Posterior cingulate gyrus (tissue), 11 donors: ENCODE measurements at places on chromosomes 7 and 10.

- no peak for DNase-seq
Observed at GRCh38 chr10:108319434-108320222, 1155.1 kb upstream of the SORCS1 start.

GRCh38 chr10:131063311-131063710 is 248.2 kb downstream of the TCERG1L start:
- no peak for DNase-seq

DNA sequence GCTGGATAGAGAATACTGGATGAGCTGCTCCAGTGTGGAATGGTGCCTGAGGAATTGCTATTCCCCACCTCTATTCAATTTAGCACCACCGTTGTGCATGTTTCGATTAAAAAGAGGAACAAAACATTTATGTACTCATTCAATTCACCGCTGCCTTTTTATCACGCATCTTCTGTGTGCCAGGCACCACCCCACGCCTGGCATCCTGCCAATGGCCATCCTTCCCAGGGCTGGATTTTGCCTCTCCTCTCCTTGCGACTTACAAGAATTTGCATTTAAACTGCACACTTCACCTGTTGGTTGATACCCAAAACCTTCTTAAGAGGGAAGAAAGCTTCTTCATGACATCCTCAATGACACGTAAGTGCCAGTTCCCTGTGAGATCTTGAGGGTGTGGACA is 110.2 kb upstream of the DPP6 start:
- no peak for DNase-seq

DNA sequence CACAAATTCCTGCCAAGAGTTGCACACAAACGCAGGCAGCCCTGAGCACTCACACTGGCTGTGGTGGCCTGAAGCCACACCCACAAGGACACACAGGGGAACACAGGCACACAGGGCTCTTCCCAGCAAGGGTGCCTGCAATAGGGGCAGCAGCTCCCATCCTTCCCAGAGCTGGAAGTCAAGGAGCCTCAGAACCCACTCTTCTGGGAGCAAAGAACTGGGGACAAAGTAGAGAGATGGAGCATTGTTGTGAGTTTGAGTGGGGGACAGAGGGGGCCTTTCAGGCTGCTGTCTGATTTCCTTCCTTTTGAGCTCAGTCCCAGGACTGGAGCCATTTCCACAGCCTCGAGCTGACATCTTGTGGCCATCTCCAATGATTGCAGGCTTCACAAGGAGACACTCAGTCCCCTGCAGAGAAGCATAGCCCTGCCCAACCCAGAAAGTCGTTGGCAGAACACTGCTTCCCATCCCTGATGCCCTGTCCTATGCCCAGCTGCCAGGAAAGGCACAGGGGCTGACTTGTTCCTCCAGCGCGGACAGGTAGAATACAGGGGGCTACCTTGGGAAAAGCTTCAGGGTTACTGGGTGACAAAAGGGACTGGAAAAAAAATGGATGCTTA is 34.4 kb upstream of the SLF2 start:
- DNase-seq, result peak; percentile 92

- no peak for DNase-seq
Observed at GRCh38 chr7:157752832-157753291, 416.1 kb downstream of the DNAJB6 start.

GRCh38 chr10:62543571-62544355 is 169.6 kb downstream of the ZNF365 start:
- DNase-seq, result no peak

- DNase-seq, result no peak
Observed at GRCh38 chr10:44745920-44746319, 165.2 kb upstream of the TMEM72 start.

DNA sequence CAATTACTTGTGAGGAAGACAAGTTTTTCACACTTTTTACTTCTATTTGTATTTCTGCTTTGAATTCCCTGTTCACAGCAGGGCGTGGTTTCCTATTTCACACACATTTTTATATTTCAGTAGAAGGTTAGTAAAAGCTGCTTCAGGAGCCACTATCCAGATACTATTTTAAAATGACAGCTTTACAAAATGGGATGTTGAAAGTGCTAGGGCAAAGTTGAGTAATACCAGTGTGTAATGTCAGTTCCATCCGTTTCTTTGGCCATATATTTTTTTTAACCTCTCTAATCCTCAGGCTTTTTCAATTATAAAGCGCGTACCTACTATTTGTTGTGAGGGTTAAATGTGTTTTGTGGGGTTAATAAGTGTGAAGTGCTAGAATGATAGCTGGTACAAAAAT is 276.6 kb downstream of the GPR158 start:
- no peak for DNase-seq

DNA sequence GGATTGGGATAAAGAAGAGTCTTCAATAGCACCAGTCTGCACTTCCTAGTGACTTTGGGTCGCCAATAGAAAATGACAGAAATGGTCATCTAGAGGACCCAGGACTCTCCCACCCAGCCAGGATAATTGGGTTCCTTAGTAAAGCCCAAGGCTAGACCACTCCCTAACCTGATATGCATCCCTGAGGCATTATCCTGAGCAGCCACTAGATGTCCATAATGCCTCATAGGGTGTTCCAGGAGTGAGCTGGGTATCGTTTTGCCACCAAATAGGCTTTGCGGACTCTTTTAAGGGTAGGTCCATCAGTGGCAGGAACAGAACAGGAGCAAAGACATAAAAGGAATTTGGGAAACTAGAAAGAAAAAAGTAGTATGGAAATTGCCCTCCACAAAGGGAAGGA is 4.5 kb upstream of the LRRC4 start:
- no peak for DNase-seq

- DNase-seq, result no peak
Observed at GRCh38 chr7:74284781-74285259, 4.4 kb upstream of the CLIP2 start.

DNA sequence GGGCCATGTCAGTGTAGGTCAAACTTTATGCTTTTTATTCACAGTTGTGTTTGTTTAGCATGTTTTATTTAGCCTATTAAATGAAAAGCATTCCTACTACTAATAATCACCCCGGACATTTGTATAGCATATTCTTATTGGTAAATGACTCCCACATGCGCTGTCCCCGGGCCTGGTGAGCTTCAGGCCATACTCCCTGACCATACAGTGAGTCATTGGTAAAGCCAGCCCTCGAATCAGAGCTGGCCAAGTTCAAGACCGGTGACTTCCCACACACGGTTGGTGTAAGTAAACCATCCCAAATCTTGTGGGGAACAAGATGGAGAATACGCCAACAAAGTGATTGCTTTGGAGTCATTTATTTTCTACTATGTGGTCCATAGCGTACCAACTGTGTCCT is 238.7 kb upstream of the TCF7L2 start:
- DNase-seq, result no peak

DNA sequence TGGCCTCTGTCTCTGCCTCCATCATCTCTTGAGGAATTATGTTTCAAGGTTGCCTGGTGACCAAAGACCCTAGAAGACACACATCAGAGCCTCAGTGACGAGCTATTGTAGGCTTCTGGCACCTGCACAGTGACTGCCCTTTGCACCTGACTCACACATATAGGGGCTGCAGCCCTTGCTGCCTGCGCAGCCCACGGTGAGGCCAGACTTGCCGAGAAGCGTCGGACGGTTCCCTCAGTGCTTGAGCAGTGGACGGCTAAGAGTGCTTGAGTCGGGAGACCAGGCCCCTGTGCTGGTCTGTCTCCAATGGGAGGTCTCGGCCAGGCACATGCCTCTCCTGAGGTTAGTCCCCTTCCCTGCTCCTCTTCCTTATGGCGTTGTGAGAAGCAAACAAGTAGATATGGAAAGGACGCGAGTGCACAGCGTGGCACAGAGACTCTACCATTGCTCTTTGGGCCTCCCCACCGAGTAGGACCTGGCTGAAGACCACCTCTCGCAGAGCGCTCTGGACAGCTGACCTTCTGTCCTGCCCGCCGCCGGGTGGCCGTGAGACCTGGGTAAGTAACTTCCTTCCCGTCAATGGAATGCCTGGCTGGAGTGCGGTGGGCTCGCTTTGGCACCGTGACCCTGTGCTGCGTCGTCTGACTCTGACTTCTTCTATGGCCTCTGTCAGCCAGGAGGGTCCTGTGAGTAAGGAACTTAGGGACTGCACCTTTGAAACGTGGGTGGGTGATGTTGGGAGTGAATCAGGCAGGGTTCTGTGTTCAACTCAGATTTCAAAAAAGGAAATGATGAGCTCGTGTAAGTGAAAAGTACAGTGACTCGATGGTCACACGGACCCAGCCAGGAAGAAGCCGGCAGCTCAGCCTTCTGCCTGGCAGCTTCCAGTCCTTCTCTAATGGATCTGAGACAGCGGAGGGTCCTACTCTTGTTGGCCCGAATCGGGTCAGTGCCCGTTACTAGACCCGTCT is 33.7 kb downstream of the ZNF775 start:
- no peak for DNase-seq

DNA sequence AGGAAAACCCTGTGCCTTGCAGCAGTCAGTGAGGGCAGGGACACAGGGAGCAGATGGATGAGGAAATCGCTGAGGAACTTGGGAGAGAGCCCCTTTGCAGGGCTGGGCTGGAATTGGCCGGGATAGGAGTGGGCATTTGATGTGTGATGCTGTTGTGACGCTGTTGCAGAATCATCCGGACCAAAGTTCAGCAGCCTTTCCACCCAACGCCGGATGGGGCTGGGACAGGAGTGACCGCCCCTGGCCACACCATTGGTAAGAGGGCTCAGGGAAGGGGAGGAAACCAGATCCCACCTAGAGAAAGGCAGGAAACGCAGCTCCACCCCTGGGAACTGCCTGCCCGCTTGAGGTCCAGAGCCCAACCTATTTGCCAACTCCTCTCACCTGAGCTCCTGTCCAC is 33.9 kb downstream of the PAX2 start:
- no peak for DNase-seq
